ENCODE measurements at places on chromosomes 16 and 17. TPM values are rescaled to one million over a fixed set of nuclear protein-coding genes. Genes with fewer than 3 reads are reported as not detected.

DNA sequence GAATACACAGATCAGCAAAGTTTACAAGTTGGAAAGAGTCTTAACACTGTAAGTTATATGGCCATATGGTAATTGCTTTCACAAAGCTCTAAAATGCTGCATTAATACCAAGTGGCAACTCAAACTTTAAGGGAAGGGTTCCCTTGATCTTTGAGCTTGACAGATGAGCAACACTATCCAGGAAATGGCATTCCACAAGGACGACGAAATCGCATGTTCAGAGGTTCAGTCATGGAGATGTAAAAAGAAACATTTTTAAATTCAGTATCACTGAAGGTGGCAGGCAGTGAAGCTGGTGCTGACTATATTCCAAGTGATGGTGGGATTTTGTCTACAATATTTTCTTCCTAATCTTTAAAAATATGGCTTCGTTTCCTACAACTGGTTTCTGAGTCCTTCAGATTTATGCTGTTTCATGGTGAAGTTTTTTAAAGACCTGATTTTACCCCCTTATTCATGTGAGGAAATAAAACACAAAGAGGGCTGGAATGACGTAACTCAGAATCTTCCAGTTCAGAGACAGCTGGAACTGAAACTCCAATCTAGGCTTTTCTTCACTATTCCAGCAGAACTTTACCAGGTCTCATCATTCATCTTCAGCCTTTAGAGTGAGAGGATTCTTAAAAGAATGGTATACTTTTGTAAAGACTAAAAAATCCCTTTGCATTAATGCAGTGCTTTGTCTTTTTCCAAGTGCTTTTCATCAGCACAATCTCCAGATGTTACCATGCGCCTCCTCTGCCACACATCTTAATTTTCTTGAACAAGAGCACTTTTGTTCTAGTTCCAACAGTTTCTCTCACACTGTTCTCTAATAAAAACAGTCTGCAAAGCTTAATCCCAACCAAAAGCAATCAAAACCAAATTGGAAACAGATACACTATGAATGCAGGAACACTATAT, 20.2 kb downstream of the CHCT1 start:
- no peak overlapping the region for H3K27ac ChIP-seq
- no peaks in the 10 kb centered on the region for H3K27me3 ChIP-seq
- DNase-seq, result no peak
- H3K36me3 ChIP-seq, result peaks cover 30% of the 10 kb centered on the region

DNA sequence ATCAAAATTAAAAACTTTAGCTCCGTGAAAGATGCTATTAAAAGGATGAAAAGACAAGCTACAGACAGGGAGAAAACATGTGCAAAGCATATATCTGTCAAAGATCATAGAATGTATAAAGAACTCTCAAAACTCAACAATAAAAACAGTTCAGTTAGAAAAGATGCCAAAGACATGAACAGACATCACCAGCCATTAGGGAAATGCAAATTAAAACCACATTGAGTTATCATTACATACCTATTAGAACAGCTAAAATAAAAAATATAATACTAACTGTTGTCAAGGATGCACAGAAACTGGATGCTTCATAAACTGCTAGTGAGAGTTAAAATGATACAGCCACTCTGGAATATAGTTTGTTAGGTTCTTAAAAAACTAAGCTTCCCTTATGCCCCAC, 58.8 kb downstream of the NFATC3 start:
- no peak for DNase-seq
- H3K4me1 ChIP-seq, result peaks cover 22% of the 10 kb centered on the region
- no peak overlapping the region for H3K27ac ChIP-seq
- no peaks in the 10 kb centered on the region for H3K27me3 ChIP-seq
- no peak overlapping the region for H3K4me3 ChIP-seq

GAS2L2 gene
- not detected for total RNA-seq

DNA sequence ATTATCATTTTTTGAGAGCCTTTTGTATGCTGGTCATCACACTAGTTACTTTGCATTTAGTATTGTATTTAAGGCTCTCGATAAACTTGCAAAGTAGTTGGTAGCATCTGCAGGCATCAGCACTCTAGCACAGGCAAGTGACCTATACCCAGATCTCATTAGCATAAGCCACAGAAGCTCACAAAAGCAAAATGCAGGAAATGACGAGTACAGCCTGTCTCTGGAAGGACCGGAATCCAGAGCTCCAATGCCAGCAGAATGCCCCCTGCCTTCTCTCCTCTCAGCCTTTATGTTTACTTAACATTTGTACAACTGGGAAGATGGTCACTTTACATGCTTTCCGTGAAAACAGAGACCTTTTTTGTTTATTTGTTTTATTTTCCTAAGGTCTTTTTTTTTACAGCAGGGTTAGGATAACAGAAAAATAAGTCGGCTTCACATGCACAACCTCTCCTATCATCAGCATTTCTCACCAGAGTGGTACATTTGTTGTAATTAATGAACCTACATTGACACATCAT, 45.4 kb upstream of the MYOCD start:
- peak overlapping the region; percentile 31 for H3K4me3 ChIP-seq
- H3K27me3 ChIP-seq, result no peaks in the 10 kb centered on the region
- H3K4me1 ChIP-seq, result peaks cover 69% of the 10 kb centered on the region

TP53TG3F gene
- total RNA-seq, result not detected

DNA sequence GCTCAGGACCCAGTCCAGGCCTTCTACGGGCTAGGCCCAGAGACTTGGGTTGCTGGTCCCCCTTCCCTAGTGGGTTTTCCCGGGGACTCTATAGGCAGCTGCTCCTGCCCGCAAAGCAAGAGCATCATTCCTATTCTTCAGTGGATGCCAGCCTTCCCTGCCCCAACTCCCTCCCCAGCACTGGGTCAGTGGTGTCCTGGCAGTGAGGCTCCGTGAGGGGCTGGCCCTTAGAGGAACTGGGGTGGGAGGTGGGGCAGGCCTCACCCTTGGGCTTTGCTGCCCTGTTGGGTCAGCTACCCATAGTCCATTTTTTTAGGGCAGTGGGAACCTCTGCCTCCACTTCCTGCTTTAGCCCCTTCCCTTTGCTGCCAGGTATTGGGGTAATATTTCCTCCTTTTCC, 7.9 kb upstream of the PLEKHG4 start:
- H3K4me3 ChIP-seq, result no peak overlapping the region
- no peak overlapping the region for H3K27ac ChIP-seq
- no peaks in the 10 kb centered on the region for H3K27me3 ChIP-seq
- H3K4me1 ChIP-seq, result peaks cover 6% of the 10 kb centered on the region

TEDC2 gene
- 6.7 TPM for total RNA-seq

ABCC3 gene
- 0.37 TPM for total RNA-seq

FSCN2 gene
- total RNA-seq, result 3.0 TPM

ALOXE3 gene
- not detected for total RNA-seq

- H3K4me3 ChIP-seq, result no peak overlapping the region
- H3K4me1 ChIP-seq, result peaks cover 7% of the 10 kb centered on the region
- H3K27ac ChIP-seq, result peak overlapping the region; percentile 41
- H3K27me3 ChIP-seq, result no peaks in the 10 kb centered on the region
- H3K36me3 ChIP-seq, result peaks cover 49% of the 10 kb centered on the region
- DNase-seq, result no peak
Measured at GRCh38 chr17:11986179-11986941, 10.9 kb downstream of the ZNF18 start.

DNA sequence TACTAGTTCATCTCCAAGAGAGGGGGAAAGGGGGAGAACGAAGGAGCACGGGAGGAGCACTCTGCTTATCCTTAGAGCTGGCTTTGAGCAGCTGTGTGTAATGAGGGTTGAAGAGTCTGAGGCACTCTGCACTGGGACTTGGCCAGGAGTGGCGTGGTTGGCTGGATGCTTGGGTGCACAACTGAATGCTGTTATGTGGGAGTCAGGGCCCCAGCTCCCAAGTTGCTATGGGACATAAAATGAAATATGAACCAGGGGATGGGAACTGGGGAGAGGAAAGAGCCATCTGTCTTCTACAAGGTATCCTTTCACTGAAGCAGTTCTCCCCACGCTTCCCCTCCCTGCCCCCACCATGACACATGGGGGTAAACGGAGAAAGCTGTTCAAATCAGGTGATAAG, 105.9 kb upstream of the ANKFN1 start:
- no peaks in the 10 kb centered on the region for H3K27me3 ChIP-seq
- no peak overlapping the region for H3K4me3 ChIP-seq
- H3K27ac ChIP-seq, result no peak overlapping the region

NPIPB9 gene
- total RNA-seq, result 2.6 TPM

GRCh38 chr16:1497014-1497598, 3.9 kb downstream of the TELO2 start:
- no peak overlapping the region for H3K27ac ChIP-seq
- DNase-seq, result no peak
- no peaks in the 10 kb centered on the region for H3K27me3 ChIP-seq
- no peak overlapping the region for H3K4me3 ChIP-seq
- peaks cover 17% of the 10 kb centered on the region for H3K4me1 ChIP-seq
- H3K36me3 ChIP-seq, result peaks cover 9% of the 10 kb centered on the region

All from osteocyte (in vitro differentiated cells).